NCI-H2029 treated with DMSO at 0.1 percent for 48 hours (cell line): ENCODE measurements at places on chromosomes 4 and X.
A peak's percentile ranks its signal among the peaks of the same experiment; 100 is the strongest.

- DNase-seq: no peak
Observed at GRCh38 chr4:15703439-15703838, 574 bp downstream of the BST1 start.

- DNase-seq: no peak
Observed at GRCh38 chrX:118862091-118862490, 38.5 kb downstream of the ZCCHC12 start.

- DNase-seq: no peak
Observed at GRCh38 chr4:183834252-183834651, 70.9 kb upstream of the STOX2 start.

GRCh38 chr4:139562067-139562684 lies 6.2 kb upstream of the SETD7 start:
- DNase-seq: no peak

GRCh38 chr4:5912614-5913019 lies 19.7 kb upstream of the CRMP1 start:
- no peak for DNase-seq

DNA sequence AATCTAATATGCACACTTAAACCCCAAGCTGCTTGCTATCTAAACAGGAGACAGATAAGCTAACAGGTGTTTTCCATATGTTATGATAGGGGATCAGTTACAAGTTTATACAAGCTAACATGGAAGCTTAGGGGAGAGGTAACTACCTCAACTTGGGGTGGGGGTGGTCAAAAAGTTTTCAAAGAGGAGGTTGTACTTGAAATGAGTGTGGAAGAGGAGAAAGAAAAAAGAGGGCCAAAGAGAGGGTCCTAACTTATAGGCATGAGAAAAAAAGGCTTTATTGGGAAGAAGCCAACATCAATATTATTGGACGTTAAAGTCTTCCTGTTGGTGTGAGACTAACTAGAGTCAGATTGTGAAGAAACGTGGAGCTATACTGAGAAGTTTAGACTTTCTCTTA lies 205.9 kb downstream of the NDST4 start:
- DNase-seq: no peak

DNA sequence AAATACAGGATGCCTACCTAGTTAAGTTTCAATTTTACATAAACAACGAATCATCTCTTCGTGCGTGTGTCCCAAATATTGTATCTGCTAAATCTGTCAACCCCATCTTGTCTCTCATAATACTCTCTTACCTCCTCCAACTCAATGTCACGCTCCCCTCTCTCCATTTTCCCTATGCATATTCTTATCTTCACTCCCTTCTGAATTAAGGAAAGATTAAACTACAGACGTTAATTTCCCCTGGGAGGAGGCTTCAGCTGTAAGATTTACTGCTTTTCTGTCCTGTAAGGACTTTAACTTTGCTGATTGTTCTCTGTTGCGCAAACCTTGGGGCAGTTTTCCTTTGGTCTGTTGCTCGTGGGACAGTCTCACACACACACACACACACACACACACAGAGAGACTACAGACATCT lies 455 bp upstream of the ABCB7 start:
- DNase-seq: peak; percentile 29
